ENCODE measurements at places on chromosomes 4 and X.

DNA sequence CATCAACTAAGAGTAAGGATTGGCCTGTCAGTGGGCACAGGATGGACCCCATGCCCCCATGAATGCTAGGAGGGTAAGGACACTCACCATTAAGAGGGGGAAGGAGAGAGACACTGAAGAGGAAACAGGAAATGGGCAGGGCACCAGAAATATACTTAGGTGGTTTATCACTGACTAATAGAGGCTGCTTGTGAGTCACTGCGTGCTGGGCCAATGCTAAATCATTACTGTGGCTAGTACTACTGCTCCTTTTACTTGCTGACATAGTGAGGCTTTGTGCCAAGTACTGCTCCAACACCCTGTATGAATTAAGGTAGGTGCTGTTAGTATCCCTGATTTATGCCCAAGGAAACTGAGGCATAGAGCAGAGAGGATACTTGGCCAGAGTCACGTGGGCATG lies 130.4 kb upstream of the FRMPD4 start:
- no peak for DNase-seq

- DNase-seq: no peak
These were observed 23.7 kb downstream of the ELF4 start for GRCh38 chrX:130086447-130087206.

GRCh38 chr4:89249313-89249712 lies 58.3 kb downstream of the GPRIN3 start:
- DNase-seq: no peak

DNA sequence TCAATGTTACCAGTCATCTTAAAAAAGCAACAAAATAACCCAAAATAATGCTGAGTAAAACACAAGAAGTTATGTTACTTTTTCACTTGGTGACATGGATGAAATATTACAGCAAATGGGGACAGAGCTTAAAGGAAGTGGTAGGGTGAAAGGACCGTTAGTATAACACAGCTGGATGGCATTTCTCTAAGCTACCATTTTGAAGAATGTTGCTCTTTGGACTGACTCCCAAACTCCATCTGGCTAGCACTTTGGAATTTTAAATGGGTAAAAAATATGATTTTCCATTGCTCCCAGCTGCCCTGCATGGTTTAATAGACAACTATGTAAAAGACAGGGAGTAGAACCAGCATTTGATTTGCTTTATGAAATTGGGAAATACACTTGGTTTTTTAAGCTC lies 27.6 kb downstream of the CLCN5 start:
- no peak for DNase-seq

DNA sequence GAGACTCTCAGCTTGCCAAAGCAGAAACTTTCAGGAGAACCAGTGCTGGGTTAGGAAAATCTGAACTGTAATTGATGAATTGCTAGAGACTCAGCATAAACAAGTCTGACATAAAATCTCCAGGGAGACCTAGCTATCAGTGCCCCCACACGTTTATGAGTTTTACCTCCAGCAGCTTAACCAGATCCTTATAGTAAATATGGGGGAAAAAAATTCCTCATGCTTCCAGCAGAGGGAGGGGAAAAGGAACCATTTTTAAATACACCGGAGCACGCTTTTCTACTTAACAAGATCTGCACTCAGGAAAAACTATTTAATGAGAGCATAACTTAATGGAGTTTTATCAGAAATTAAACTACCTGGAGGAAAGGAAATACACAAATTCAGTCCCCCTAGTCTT lies 1040.7 kb upstream of the INTU start:
- no peak for DNase-seq

DNA sequence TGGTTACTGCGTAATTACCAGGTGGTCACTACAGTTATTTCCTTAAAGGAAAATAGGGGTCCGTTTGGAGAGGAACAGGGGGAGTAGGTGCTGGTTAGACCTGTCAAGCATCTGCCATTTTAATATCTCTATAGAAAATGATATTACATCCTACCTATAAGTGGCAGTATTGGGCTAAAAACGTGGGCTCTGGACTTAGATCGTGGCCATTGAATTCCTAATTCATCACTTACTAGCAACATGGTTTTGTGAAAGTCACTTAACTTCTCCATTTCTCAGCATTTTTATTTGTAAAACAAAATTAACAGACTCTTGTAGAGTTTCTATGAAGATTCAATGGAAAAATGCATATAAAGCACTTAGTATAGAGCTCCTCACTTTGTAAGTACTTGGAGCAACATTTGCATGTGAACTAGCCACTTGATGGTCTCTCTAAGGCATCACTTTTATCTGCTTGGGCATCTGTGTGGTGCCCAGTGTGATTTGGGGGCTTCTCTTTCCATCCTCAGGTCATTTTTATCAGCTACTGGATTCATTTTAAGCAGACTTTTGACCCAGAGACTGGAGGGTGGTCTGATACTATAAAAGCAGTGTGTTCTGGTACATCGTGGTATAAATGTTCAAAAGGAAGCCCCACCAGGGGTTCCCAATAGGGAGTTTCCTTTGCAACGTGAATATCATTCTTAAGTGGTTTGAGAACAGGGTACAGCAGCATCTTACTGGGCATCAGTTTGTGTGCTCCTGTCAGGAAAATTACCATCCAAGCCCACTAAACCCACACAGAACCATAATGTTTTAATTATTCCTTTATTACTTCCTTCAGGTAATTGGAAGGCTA lies 42.7 kb upstream of the RASSF6 start:
- DNase-seq: no peak

GRCh38 chr4:41212616-41213203 lies 1.6 kb downstream of the APBB2 start:
- DNase-seq: no peak

GRCh38 chrX:46328133-46328532 lies 217.1 kb downstream of the ZNF674 start:
- no peak for DNase-seq

- no peak for DNase-seq
These were observed 42.2 kb upstream of the DHRSX start for GRCh38 chrX:2542826-2543521.

DNA sequence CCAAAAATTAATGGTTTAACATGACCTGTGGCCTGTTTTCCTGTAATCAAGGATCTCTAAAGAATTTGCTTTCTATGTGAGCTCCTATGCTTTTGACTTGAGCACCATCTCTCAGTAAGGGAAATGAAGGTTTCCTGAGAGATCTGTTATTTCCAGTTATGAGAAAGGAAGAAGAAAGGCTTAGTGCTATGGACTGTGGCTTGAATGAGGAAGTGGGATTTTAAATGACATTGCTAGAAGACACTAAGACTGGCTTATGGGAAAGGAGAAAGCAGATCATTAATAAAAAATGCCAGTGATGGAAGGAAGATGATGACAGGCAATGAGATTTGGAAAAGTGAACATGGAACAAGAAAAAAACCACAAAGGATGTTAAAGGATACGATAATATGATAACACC lies 285.4 kb downstream of the OPHN1 start:
- DNase-seq: no peak

DNA sequence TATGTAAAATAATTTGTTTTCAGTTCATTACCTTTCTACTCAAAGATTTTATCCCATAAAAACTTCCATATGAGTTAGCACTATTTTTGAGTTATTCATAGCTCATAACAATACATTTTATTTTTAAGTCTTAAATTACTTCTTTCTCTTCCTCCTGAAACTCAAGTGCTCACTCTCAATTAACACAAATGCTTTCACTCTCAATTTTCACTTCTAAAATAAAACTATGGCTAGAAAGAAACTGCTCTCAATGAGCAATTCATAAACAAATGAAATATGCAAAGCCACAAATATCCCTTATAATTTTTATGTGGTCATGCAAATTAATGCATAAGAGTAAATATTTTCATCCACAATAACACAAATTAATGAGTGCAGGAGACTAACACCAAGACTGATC lies 38.8 kb downstream of the MAML3 start:
- no peak for DNase-seq

DNA sequence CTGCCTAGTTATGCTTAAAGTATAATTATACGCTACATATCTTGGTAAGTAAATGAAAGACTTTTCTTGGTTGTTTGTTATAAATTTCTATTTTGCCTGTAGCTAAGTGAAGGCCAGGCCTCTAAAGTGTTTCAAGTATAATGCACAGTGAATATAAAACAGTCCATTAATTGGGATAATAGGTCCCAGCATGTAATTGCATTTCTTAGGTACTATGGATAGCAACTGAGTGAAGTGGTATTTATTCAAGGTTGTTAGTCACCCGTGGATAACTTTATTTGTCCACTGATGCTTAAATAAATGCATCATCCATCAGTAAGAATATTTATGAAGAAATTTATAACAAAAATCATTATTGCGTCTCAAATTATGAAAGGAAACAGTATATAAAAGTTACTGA lies 59.1 kb downstream of the TEX13C start:
- no peak for DNase-seq

- DNase-seq: no peak
These were observed 49.5 kb downstream of the HS6ST2 start for GRCh38 chrX:132908891-132909290.

Data from vagina (tissue), 2 donors.